ENCODE measurements at places on chromosomes 3 and 15.

GRCh38 chr3:142498397-142499180 lies 50.8 kb upstream of the XRN1 start:
- peak; percentile 49 for DNase-seq

- DNase-seq = no peak
These were observed 17.5 kb downstream of the PLEKHO2 start for GRCh38 chr15:64859226-64859625.

GRCh38 chr3:42529468-42529867 lies 27.0 kb downstream of the VIPR1 start:
- no peak for DNase-seq

DNA sequence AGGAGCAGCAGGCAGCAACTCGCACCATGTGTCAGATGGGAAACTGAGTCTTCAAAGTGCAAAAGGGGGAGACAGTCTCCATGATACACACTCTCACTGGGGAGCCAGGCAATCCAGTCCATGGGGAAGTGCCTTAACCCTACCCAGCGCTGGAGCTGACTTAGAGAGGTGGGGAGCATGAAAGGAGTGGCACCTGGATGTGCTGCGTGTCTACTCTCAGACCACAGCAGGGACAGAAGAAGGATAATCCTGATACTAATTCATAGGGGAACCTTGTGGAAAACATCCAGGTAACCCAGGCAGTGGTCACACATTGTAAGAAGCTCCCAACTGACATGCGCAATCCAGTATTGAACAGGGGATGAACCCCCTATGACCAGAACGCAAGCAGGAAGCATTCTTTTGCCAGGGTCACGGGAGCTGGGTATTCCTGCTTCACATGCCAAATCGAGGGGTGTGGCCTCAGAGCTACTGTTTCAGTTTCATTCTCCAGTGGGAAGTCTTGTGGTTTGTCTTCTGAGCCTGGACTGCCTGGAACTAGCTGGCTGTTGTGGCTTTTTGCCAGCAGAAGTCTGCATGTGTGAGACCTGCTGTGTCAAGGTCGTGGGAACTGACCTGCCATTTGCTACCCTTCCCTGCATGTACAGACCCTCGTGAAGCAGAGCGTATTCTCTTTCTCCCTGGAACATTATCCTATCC lies 367.6 kb upstream of the NDN start:
- no peak for DNase-seq

DNA sequence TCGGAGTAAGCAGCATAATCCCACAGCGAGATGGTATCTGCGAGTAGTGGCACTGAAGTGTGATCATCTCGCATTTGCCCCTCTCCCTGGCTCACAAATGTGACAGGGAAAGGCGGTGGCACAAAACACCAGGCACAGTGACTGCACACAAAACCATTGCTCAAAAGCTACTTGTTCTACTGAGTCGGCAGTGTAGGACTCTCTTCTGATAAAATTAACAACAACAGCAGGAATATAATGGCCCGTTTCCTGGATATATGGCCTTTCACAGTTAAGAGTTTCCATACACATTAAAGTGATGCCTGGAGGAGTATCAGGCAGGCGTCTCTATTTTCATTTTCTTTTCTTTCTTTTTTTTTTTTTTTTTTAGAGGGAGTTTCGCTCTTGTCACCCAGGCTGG lies 69.0 kb downstream of the MYO1E start:
- no peak for DNase-seq

DNA sequence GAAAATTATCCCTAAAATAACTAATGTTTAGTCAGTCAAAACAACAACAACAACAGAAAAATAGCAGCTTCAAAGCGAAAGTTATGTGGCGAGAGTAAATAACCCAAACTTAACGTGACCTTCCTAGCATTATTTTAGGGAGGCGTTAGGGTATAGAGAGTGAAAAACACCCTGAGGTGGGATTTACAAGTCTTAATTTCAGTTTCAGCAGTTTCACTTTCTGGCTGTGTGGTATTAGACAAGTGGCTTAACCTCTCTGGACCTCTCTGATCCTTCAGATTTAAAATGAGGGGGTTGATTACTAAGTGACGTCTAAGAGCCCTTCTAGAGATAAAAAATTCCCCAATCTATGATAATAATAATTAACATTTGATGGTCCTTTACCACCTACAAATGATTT lies 291.2 kb downstream of the ZBTB20 start:
- no peak for DNase-seq

DNA sequence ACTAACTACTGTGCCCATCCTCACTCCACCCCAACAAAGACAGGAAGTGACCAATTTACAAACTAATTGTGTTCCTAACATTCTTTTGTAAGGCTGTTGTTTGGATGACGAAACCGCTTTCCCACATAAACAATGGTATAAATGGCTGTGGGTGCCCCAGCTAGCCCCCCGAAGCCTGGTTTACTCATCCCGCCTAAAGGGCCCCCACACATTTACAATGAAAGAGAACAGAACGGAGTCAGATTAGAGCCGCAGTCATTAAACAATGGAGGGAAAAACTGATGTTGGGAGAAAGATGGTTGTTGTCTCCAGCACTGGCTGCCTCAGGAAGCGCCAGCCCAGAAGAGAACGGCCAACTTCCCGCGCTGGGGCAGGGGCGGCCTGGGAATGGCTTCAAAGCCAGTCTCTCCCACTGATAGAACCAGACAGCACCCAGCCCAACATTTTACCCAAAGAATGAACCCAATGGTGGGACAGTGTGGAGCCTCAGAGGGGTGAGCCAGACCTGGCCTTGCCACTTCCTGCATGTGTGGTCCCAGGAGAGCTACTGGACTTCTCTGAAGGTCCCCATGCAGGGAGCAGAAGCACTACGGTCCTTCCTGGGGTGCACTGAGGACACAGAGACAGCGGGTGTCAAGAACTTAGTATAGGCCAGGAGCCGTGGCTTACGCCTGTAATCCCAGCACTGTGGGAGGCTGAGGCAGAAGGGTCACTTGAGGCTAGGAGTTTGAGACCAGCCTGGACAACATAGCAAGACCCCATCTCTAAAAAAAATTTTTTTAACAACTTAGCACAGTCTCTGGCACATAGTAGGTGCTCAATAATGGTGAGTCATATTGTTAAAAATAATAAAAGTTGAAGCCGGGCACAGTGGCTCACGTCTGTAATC lies 75.8 kb upstream of the GATA2 start:
- DNase-seq = no peak

- no peak for DNase-seq
These were observed 333.8 kb upstream of the TRIM42 start for GRCh38 chr3:140344082-140344454.

- DNase-seq = no peak
These were observed 147.8 kb downstream of the PLCL2 start for GRCh38 chr3:17032407-17033034.

GRCh38 chr15:31361764-31362515 lies 35.3 kb downstream of the KLF13 start:
- no peak for DNase-seq

GRCh38 chr3:69890084-69890483 lies 109.4 kb upstream of the SAMMSON start:
- DNase-seq = no peak

DNA sequence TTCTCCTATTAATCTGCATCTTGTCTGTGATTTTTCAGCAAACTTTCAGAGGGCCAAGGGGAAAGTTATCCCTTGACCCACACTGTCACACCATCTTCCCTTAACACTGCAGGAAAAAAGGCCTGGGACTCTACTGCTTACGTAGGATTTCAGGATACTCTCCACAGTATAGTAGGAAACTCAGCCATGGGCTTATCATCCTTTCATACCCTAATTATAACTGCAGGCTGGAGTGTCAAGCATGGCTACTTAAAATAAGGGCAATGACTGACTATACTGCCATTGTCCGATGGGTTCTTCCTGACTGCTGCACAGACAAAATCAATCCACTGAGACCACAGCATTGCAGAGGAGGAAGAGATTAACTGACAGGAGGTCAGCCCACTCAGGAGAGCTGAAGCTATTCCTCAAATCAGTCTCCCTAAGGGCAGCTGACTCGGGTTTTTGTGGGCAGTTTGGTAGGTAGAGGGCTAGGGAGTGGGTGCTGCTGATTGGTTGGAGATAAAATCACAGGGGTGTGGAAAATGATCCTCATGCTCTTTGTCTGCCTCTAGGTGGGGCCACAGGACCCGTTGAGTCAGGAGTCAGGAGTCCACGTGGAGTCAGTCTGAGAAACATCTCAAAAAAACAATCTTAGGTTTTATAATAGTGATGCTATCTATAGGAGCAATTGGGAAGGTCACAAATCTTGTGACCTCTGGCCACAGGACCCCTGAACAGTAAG lies 118.2 kb upstream of the STRIT1 start:
- DNase-seq = no peak

- DNase-seq = no peak
These were observed 403.3 kb upstream of the SGO1 start for GRCh38 chr3:20589275-20589674.

DNA sequence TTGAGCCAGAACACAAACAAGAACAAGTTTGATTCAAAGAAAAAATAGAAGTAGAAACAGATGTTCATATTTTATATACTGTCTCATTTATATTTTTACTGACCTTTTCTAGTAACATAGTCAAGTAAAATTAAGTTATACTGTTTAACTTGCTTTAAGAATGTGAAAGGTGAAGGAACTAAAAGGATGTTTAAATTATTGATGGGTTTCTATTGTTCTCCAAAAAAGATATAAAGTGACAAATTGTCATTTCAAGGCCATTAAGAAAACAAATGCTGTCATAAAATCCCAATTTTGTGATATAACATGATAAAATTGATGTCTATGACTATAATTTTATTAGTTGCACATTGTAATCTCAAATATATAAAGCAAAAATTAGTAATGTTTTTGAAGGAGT lies 7.3 kb downstream of the GPR149 start:
- DNase-seq = no peak

DNA sequence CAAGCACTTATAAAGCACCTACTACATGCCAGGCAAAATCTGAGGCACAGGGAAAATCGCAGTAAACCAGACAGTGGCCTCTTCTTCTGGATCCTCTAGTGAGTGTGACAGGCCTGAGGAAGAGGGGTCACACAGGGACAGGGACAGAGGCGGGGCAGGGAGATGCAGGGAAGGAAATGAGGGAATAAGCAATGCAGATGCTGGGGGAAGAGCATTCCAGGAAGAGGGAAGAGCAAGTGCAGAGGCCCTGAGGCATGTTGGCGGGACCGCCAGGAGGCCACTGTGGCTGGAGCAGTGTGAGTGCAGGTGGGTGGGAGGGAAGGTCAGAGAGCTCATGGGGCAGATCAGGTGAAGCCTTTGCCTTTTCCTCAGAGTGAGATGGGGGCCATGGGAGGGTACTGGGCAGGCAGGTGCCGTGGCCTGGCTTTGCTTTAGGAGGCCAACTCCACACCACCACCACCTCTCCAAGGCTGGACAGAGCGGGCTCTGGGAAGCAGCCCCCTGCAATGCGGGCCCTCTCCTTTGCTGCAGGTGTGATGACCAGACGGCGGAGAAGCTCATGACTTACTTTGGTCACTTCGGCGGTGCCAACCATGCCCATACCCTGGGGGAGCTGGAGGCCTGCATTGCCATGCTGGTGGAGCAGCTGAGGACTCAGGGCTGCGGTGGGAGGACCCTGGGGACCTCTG lies 26.8 kb upstream of the GP9 start:
- no peak for DNase-seq

- DNase-seq = no peak
These were observed 224.1 kb upstream of the TPRG1 start for GRCh38 chr3:188947401-188948280.

DNA sequence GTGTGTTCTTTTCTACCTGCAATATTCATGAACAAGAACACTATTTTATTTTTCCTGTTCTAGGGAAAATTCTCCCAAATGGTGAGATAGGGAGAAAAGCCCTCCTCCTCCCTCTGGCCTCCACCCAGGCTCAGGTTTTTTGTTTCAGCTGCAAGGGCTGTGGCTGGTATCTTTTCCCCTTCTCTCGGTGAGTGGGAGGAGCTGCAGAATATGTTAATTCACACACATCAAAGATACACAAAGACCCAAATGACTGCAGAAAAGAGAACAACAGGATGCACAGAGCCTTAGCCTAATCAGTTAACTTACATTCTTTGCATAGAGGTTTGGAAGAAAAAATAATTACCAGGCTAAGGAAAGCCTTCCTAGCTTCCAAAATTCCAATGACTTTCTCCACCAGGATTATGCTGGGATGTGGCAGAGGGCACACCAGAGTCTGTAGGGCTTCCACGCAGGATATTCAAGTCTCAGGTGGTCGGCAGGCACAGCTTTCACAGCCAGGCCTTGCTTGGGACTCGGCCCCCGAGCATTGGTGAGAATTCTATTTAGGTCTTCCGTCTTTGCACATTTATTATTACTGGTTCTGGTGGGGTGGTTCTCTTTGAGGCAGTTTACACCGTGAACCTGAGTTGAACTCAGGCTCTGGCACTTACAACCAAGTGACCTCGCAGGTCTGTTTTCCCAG lies 64.9 kb downstream of the ABHD5 start:
- no peak for DNase-seq

DNA sequence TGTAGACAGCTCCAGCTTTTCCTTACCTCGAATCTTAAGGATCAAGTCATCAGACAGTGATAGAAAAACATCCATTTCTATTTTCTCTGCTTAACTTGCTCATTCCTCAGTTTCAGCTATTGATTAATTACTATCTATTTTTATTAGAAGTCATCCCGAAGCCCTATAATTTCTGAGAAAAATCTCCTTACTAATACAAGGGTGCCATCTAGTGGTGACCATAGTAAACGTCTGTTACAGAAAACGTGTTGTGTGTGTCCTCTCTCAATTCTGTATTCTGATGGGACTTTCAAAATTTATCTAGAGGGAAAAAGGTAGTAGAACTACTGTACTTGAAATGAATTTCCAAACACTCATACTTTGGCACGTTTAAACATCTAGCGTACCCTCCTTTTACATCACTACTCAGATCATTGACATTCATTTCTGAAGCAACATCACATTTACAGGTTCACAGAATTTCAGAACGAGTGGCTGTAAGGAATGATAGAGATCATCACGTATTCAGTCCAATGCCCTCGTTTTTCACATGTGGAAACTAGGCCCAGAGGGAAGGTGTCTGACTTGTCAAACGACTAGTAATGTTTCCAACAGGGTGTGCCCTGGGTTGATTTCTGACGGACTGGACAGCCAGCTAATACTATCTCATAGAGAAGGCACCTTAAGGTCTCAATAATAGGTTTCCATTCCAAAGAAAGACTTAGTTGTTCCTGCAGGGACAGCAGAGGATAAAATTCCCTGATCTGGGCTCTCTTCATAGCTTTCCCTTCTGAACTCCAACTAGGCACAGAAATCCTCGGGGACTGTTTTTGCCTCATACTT lies 25.6 kb downstream of the HACD2 start:
- DNase-seq = peak; percentile 56
